Cortex of kidney (tissue), 1 donor: ENCODE measurements at places on chromosomes 3 and 15.

DNA sequence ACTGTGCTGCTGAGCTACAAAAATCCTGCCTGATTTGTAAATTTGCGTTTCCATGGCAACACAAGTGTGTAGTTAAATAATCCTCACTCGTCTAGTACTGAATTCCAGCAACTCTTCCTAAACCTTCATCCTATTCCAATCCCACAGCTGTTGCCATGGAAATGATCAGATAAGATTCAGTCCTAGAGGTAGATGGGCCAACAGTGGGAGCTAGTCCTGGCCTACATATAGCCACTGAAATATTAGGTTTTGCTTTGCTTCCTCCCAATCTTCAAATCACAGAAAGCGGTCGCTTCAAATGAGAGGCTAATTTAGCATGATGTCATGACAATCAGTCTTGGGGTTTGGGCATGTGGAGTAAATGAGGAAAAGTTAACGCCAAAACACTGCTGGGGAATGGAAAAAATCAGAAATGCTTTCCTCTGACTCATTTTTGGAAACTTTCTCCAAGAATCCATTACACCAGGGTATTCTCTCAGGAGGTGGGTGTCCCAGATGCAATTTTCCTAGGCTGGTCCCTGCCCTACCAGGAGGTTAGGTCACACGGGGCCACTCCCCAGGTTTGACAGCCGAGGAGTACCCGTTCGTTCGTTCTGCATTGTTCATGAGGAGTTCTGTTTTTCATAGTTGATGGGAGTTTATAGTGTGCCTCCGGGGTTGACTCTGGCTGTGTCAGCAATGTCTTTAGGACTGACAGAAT lies 159.2 kb upstream of the SLCO3A1 start:
- DNase-seq: no peak

DNA sequence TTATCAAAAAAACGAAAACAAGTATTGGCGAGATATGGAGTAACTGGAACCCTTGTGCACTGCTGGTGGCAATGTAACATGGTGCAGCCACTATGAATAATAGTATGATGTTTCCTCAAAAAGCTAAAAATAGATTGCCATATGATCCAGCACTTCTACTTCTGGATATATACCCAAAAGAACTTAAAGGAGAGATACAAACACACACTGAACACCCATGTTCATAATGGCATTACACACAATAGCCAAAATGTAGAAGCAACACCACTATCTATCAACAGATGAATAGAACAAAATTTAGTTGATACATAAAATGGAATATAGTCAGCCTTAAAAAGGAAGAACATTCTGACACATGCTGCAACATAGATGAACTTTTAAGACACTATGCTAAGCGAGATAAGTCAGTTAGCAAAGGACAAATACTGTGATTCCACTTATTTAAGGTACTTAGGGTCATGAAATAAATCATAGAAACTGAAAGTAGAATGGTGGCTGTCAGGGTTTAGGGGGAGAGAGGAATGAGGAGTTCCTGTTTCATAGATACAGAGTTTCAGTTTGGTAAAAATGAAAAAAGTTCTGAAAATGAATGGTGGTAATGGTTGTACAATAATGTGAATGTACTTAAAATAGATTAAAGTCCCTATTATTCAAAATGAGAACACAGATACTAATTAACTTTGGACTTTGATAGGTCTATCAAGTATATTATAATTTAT lies 59.4 kb upstream of the IMPG2 start:
- no peak for DNase-seq

- no peak for DNase-seq
Measured at GRCh38 chr15:81749716-81750375, 296.0 kb downstream of the MEX3B start.

DNA sequence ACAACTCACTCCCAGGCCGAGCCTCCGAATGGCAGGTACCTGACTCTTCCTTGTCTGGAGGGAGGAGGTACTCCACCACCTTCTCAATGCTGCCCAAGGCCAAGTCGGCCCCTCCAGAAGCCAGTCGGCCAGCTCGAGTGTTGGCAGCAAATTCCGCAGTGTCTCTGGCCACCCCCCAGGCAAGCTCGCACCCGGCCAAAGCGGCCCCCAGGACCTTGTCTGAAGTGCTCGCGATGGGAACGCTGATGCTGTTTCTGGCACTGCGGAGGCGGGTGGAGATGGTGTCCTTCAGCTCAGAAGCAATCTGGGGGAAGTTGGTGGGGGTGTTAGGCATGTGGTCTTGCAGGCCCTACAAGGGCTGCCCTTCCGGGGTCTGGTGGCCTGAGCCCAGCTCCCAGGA lies 9.2 kb downstream of the PLIN1 start:
- DNase-seq: no peak

DNA sequence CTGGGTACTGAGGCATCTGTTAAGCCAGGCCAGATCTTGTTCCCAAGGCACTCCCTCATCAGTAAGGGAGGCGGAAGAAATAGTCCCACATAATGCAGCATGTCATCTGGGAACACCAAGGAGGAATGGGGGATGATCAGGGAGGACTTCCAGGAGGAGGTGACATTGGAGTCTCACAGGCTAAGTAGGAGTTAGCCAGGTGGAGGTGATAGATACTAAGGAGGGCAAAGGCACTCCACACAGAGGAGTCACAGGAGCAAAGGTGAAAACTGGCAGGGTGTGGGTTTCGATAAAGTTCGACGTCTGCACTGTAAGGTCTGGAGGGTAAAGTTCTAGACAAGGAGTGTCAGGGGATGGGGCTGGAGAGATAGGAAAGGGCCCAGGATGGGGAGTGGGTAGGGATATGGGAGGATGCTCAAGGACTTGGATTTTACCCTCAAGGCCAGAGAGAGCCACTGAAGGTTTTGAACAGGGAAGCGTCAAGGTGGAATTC lies 6.3 kb downstream of the SLC28A1 start:
- no peak for DNase-seq

GRCh38 chr15:92361321-92362000 lies 32.2 kb upstream of the ST8SIA2 start:
- no peak for DNase-seq

- no peak for DNase-seq
Measured at GRCh38 chr3:120432150-120432860, 18.5 kb downstream of the FSTL1 start.

- no peak for DNase-seq
Measured at GRCh38 chr3:43996379-43997301, 245.0 kb upstream of the TOPAZ1 start.

- DNase-seq: no peak
Measured at GRCh38 chr3:87473944-87474343, 197.6 kb upstream of the POU1F1 start.

GRCh38 chr3:45319996-45320305 lies 68.4 kb upstream of the LARS2 start:
- no peak for DNase-seq
